ENCODE measurements at places on chromosomes 12 and 14.

GRCh38 chr12:4862809-4863208 is 46.9 kb upstream of the KCNA1 start:
- DNase-seq: no peak

GRCh38 chr12:114949058-114949820 is 265.3 kb upstream of the TBX3 start:
- no peak for DNase-seq

GRCh38 chr12:83996671-83997070 is 915.9 kb downstream of the SLC6A15 start:
- no peak for DNase-seq

DNA sequence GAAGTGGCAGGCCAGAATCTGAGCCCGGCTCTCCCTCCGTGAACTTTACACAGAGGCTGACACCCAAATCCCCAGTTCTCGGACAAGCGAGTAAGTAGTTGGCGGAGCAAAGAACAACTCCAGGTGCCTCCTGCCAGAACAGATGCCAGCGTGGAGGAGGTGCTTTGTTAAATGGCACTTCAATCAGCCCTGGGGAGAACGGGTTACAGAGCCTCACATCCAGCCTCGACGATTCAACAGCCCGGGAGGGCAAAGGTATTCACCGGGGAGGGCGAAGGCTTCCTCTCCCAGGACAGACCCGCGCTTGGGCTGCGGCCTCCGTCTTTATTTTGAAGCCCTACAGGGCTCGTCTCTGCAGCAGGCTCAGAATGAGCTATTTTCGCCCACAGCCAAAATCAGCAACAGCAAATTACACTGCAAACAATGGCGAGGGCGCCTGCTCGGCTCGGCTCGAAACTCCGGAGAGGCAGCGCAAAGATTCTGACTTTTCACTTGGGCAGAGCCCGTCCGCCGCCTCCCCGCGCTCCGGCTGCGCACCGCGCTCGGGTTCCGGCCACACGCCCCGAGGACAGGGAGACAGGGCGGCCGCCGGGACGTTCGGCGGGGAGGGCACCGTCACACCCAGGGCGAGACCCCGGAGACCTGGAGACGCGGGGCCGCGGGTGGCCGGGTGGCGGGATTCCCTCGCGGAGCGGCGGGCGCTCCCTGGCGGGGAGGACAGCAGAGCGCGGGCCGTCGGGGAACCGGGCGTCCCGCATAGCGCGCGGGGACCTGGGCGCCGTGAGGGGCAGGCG is 811 bp downstream of the TMCC3 start:
- DNase-seq: no peak

DNA sequence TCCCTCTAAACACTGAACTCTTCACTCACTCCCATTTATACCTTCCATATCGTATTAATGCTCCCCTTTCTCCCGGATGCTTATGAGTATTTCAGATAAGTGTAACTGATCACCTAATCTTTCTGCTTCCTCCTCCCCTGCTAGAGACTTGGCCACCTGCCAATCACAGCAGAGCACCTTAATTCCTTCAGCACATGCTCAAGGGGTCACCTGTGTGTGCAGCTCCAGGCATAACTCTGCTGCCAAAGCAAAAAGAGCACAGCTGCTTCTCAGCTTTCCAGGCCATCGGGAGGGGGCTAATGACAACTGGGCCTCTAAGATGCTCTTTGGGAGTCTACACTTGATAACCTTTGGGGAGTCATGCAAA is 106.9 kb upstream of the DYRK2 start:
- DNase-seq: no peak

GRCh38 chr12:114291389-114292060 is 114.4 kb downstream of the TBX5 start:
- DNase-seq: no peak

DNA sequence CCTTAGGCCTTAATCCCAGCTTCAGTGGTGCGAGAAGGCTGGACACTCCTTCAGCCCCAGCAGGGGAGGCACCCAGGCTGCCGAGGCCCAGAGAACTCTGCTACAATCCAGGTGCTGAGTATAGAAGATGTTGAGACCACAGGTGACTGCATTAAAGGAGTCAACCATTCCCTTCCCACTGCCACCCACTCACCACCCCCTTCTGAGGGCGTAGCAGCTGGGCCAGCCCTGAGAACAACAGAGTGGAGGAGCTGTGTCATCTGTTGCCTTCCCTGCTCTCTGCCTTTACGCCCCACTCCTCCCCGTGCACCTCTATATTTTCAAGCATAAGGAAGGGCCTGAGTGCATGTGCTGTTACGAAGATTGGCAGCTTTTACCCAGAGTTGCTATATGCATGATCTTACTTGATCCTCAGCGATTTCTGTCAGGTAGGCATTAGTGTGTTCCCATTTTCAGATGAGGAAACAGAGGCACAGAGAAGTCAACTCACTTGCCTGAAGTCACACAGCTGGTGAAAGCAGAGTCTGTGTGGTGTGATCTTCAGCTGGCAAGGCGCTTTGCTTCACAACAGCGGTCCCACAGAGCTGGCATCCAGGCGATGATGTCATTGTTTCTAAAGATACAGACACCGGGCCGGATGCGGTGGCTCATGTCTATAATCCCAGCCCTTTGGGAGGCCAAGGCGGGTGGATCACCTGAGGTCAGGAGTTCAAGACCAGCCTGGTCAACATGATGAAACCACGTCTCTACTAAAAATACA is 46.7 kb downstream of the RIN3 start:
- no peak for DNase-seq

DNA sequence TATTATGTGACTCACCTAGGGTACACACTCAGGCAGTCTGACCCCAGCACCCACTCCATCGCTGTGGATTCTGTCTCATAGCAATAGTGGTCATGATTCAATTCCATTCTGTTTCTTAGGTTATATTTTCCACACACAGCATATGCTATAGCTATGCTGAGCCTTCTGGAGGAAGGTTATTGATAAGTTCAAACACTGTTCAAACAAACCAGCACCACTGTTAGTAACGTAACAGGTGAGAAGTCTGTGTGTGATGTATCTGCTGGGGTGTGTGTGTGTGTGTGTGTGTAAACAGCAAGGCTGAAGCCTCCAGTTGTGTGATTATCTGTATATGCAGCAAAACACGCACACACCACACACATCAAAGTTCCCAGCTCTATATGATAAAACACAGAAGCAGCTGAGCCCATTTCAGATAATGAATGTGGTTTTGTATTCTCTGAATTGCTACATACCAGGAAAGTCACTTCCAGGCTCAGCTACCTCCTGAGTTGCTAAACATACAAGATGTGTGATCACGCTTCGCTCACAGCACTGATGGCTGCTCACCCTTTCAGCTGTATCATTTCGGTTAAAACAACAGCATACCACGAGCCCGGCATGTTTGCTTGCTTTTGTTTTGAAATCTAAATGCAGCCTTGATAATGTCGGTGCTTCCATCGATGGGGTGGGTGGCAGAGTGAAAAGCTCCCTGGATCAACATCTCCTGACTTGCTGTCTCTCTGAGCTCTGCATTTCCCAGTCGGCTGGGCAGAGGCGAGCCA is 6.8 kb upstream of the SYNE3 start:
- peak; percentile 62 for DNase-seq

DNA sequence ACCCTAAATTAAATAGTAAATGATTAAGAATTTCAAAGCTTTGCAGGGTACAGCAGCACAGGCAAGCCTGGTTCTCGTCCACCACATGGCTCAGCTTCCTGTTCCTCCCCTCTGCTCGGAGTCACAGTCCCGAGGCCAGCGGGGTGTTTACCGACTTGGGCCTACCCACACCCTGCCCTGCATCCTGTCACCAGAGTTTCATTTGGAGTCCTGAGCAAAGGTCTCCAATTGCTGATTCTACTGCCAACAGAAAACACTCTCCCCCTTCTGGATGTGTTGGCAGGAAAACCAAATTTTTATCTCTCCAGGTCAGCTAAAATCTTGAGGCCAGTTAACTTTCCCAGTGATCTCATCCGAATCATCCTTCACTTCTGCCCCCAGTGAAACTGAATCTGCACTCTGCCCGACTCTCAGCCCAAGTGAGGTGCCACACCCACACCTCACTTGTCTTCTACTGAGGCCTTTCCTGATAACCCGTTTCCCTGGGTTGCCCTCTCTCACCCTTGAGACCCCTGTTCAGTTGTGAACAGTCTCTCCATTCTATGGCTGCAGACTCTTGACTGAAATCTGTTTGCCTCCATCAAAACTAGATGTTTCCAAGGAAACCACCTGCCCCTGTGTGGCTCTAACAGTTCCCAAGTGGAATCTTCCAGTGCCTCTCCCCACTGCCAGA is 71.2 kb downstream of the VCPKMT start:
- DNase-seq: no peak

All from fibroblast of skin of left biceps (primary cell).